ENCODE measurements at places on chromosomes 7 and 10.

DNA sequence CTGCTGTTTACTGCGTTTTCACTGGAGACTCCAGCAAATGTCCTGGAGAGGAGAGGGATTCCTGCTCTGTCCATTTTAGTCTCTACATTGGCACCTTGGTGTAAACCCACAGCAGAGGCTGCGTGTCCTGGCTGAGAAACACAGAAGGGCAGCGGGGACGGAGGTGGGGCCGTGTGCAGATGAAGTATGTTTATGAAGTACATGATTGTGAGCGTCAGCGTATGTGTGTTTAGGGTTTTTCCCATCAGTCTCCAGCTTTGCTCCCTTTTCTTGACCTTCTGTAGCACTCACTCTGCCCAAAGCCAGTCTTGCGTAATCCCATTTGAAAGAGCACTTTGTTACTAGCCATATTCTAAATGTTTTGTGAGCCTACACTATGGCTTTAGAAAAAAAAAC, 750.7 kb upstream of the SORCS1 start:
- no peak for DNase-seq

DNA sequence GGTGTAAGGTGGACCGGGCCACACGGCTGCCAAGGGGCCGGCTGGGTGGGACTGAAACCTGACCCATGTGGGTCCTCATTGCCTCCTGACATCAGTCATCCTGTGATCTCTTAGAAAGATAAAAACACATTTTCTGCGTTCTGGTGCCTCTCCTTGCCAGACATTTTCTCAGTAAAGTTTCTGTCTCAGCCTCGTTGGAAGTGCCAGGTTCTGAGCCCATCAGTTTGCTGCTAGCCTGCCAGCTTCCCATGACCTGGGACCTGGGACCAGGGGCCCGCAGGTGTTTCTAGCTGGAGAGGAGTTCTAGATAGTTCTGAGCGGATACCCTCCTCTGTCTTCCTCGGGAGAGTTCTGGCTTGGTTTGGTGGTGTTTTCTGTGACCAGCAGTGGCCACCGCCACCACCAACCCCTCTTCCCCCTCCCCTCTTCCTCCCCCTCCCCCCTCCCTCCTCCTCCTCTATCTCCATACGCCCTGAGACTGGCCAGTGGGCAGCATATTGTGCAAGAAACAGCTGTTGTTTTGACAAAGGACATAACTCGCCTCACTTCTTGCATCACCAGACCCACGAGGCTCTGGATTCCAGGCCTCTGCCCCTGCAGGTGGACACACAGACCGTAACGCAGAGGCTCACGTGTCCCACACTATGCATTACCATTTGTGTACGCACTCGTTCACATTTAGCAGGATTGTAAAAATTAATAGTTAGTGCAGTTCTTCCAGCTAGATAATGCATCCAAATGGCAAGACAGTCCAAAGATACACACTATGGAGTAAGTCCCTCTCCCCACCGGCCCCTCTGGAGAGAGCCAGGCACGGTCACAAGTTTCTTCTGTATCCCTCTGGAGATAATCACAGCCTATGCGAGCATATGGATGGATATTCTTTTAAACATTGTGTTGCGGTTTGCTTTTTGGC, 94.6 kb downstream of the CUX1 start:
- DNase-seq, result no peak

GRCh38 chr10:121927318-121927840, 452 bp downstream of the ATE1 start:
- DNase-seq, result no peak

DNA sequence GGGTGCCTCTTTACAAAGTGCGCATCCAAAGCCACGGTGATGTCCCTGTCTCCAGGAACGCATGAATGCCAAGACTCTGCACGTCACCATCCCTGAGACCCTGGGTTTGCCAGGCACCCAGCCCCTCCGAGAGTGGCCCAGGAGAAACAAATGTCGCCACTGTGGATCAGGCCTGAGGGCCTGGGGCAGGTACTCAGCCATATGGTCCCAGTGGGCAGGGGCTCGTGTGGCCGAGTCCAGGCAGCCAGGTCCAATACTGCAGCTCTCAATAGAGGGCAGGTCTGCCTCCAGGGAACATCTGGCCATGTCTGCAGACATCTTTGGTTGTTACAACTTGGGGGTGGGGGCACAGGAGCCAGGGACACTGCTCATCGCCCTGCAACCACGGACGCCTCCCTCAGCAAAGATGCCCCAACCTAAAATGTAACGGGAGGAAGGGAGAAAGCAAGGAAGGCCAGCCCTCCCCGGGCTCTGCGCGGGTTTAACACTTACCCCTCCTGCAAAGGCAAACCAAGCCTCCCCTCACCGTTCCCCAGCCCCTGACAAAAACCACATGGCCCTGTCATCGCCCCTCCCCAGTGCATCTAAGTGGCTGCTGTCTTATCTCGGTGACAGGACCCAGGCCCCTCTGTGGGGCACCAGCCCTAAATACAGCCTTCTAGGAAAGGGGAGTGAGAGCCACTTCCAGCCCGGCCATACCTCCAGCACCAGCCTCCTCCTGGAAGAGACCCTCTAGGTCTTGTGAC, 10.3 kb upstream of the PAPOLB start:
- DNase-seq, result no peak

GRCh38 chr7:135716677-135717238, 11.2 kb downstream of the SLC13A4 start:
- no peak for DNase-seq

GRCh38 chr10:52335665-52336064, 21.6 kb downstream of the DKK1 start:
- DNase-seq, result no peak

DNA sequence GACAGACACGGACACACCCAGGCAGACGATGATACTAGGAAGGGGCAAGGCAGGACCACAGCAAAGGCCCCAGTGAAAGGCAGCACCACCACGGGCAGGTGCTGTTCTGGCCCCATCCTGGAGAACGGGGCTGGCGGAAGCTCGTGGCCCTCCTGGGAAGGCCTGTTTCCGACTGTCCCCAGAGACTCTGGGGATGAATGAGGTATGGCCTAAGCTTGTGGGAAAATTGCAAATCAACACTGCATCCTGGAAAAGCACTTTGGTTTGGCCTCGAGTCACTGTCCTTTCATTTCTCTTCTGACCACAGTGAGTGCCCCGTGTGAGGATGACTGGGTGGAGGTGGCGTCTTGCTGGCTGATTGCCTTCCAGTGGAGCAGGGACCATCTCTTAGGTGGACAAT, 81.6 kb upstream of the ANLN start:
- DNase-seq, result no peak

GRCh38 chr7:80651471-80651870, 13.0 kb downstream of the CD36 start:
- DNase-seq, result no peak

DNA sequence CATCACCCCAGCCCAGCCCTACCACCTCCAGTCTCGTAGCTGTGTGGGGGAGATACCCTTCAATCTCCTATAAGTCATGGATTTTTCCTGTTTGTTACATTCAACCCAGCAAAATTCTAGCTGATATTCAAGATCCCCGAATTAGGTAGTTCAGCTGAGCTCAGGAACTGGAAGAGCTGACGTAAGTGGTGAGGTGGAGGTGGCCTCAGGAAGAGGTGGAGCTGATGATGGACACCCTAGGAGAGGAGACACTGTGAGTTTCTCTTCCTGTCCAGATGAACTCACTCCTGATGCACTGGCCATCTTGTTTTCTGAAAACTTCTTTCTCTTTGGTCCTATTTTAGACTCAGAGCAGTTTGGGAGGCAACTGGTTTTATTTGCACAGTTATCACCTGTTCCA, 90.5 kb upstream of the PITRM1 start:
- DNase-seq, result no peak

GRCh38 chr7:31955021-31955420, 115.2 kb downstream of the PDE1C start:
- no peak for DNase-seq

GRCh38 chr7:13633857-13634256, 355.6 kb downstream of the ETV1 start:
- DNase-seq, result no peak

DNA sequence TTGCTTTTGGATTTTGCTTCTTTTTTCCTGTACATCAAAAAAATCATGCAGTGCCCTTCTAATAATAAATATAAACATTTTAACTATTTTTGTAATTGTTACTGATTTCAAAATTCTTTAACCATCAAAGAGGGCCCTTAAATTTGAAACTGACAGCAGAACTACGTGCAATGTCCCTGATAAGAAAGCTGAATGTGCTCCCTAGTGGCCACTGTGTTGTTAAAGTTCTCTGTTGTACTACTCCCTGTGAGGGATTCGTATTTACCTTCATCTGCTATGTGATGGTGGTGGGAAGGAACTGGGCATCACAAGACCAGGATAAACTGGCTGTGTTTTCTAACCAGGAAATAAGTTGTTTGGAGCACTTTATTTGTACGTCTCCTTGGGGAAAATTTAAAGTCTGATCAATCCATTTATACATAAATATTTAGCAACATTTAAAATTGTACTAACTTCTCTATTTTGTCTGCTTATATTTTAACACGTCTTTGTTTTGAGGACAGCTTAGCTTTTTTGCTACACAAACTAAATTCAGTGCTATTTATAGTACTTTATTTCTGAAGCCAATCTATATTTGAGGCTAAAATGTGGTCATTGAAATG, 322.4 kb downstream of the HGF start:
- no peak for DNase-seq

DNA sequence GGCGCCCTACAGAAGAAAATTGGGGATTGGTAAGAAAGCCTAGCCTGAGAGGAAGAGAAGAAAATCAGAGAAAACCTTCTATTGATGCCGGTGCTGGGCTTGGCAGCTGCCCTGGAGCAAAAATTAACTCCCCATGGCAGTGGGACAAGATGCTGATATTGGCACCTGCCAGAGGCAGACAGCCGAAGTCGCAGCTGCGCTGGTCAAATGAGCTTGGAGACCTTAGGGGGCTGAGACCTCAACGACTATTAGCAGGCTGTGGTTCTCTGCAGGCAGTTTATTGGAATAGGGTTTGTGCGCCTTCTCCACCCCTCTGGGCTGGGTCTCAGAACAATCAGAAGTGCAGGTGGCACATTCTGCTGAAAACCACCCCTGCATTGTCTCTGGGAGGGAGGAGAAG, 213.7 kb downstream of the GFRA1 start:
- DNase-seq, result no peak

DNA sequence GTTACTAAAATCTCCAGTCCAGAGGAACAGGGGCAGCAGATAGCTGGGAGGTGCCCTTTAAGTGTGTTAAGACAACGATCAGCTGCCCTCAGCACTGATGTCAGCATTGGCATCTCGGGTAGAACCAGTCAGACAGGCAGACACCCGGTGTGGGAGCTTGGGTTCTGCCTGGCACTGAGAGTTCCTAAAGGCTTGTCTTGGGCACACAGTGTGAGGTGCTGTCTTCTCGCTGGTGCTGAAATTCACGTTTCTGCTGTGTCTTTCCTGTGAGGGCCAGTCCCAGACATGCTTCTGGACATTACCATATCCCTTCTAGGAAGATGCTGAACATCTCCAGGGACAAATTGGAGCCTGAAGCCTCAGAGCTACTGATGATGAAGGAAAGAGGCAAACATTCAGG, 156.2 kb downstream of the DNAJB6 start:
- DNase-seq, result no peak

- DNase-seq, result no peak
These were observed 35.1 kb downstream of the BET1 start for GRCh38 chr7:93968911-93969620.

DNA sequence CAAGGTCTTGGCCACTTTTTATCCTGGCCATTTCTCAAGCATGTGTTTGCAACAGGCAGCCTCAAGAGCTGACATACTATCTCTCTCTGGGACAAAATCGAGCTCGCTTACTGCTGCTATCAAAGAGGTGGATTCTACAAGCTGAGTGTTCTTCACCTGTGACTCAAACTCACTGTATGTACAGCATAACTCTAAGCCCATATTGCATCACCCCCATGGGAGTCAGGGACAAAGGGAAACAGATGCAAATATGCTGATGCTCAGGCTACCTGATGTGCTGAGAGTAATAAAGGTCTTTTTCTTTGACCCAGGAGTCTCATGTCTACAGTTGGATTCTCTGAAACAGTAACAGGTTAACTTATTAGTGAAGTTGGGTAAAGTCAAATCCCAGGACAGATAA, 45.2 kb downstream of the PCLO start:
- no peak for DNase-seq

GRCh38 chr7:20299647-20300312, 30.9 kb upstream of the ITGB8 start:
- DNase-seq, result no peak

DNA sequence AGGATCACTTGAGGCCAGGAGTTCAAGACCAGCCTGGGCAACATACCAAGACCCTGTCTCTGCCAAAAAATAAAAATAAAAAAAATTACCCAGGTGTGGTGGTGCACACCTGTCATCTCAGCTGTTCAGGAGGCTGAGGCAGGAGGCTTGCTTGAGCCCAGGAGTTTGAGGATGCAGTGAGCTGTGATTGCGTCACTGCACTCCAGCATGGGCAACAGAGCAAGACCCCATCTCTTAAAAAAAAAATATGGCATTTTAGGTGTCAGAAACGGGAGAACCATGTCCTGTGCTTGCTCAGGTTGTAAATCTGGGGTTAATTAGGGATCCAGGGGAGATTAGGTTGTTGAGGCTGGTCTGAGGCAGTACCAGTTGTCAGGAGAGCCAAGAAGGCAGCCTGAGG, 64.9 kb downstream of the GTF2IRD1 start:
- DNase-seq, result no peak

DNA sequence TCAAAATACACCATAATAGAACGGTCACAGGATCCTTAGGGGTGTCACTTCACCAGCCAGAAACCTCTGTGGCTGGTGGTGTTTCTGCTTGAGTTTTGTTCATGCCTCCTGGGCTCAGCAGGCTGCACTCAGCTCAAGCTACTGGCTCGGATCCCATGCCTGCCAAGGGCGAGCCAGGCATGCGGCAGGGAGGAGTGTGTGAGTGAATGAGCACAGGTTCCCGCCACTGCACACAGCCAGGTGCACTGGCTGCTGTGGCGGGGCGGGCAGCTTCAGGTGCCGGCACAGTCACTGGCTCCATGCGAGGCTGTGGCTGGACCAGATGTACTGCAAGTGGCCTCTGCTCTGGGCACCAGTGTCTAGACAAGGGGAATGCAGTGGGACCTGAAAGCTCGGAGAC, 29.5 kb downstream of the CLDN12 start:
- DNase-seq, result no peak

GRCh38 chr7:1761774-1762173, 91.7 kb downstream of the ELFN1 start:
- DNase-seq, result no peak

- no peak for DNase-seq
These were observed 69.0 kb upstream of the SAMD8 start for GRCh38 chr10:75042292-75042974.

DNA sequence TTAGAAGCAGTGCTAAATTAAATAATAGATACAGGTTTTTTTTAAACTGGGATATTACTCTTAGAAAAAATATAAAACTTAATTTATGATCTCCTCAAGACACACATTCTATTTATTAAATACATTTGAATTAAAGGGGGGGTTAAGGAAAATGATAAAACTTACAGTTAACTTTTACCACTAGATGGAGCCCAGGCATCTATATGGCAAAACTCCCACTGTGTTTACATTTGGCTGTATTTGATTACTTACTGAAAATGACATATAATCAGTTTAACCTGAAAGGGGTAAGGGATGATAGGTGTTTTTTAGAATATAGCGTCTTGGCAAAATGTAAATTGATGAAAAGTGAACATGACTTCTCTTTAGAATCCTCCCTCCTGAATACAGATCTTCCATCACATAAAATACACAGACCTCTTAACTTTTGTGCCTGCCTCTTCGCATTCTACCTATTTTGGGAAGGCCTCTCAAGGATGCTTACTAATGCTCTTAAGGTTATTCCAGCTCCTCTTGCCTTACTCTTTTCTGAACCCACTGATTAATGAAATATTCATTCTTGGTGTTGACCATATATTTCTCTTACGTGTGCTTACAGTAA, 235.7 kb downstream of the AGMO start:
- no peak for DNase-seq

- DNase-seq, result no peak
These were observed 83.4 kb upstream of the SEMA3E start for GRCh38 chr7:83732305-83732704.

Data from stimulated activated CD4-positive, alpha-beta T cell treated with anti-CD3 and anti-CD28 coated beads, Interleukin-1b, Interleukin-23, amount 100 ng/mL, for 1 hour (primary cell).